ENCODE measurements at places on chromosomes 7 and 10.

- H3K4me3 ChIP-seq: no peak overlapping the region
- DNase-seq: no peak
- H3K27ac ChIP-seq: no peak overlapping the region
- no peaks in the 10 kb centered on the region for H3K27me3 ChIP-seq
Measured at GRCh38 chr10:4545062-4545461, 280.9 kb upstream of the AKR1E2 start.

GRCh38 chr10:130491693-130492050, 355.5 kb downstream of the GLRX3 start:
- H3K27ac ChIP-seq: no peak overlapping the region
- H3K4me3 ChIP-seq: no peak overlapping the region
- peaks cover 38% of the 10 kb centered on the region for H3K4me1 ChIP-seq
- no peak for DNase-seq
- no peaks in the 10 kb centered on the region for H3K27me3 ChIP-seq
- no peaks in the 10 kb centered on the region for H3K36me3 ChIP-seq

- no peaks in the 10 kb centered on the region for H3K27me3 ChIP-seq
- H3K4me1 ChIP-seq: peaks cover 25% of the 10 kb centered on the region
- no peaks in the 10 kb centered on the region for H3K36me3 ChIP-seq
- no peak for DNase-seq
- no peak overlapping the region for H3K4me3 ChIP-seq
Measured at GRCh38 chr10:30051220-30051619, 8.2 kb downstream of the JCAD start.

- H3K27me3 ChIP-seq: no peaks in the 10 kb centered on the region
- no peak overlapping the region for H3K27ac ChIP-seq
- H3K4me3 ChIP-seq: no peak overlapping the region
- no peaks in the 10 kb centered on the region for H3K4me1 ChIP-seq
Measured at GRCh38 chr10:124174673-124175645, 81.6 kb upstream of the CHST15 start.

DNA sequence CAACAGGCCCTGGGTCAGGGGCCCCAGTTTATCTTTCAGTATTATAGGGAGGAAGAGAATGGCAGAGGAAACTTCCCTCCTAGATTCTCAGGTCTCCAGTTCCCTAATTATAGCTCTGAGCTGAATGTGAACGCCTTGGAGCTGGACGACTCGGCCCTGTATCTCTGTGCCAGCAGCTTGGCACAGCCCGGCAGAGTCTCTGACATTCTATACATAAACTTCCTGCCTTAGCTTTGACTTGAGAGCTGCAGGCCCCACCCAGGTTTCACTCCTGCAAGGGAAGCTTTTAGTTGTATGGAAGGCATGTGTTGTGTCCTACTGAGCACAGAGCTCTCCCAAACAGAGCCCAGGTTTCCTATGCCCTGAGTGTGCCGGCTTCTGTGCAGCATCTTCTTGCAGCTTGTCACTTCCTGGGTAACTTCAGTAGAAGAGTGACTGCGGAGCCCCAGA, 205.6 kb upstream of the PRSS58 start:
- no peak overlapping the region for H3K4me3 ChIP-seq
- no peaks in the 10 kb centered on the region for H3K27me3 ChIP-seq
- H3K36me3 ChIP-seq: no peaks in the 10 kb centered on the region

- H3K4me1 ChIP-seq: no peaks in the 10 kb centered on the region
- H3K4me3 ChIP-seq: no peak overlapping the region
- no peaks in the 10 kb centered on the region for H3K27me3 ChIP-seq
- H3K27ac ChIP-seq: no peak overlapping the region
- no peak for DNase-seq
Measured at GRCh38 chr10:92972066-92972870, 88.3 kb upstream of the CYP26C1 start.

GRCh38 chr7:38222481-38223096, 44.5 kb downstream of the STARD3NL start:
- peaks cover 10% of the 10 kb centered on the region for H3K36me3 ChIP-seq
- H3K4me1 ChIP-seq: no peaks in the 10 kb centered on the region
- no peaks in the 10 kb centered on the region for H3K27me3 ChIP-seq
- DNase-seq: peak; percentile 55

All from neural progenitor cell (in vitro differentiated cells).